ENCODE measurements at places on chromosomes 13 and 19.

- no peak for DNase-seq
Measured at GRCh38 chr19:1624458-1624857, 19.2 kb upstream of the UQCR11 start.

- no peak for DNase-seq
Measured at GRCh38 chr19:3389876-3390371, 23.5 kb downstream of the NFIC start.

GRCh38 chr13:20144141-20144850, 16.6 kb downstream of the GJA3 start:
- DNase-seq = no peak

DNA sequence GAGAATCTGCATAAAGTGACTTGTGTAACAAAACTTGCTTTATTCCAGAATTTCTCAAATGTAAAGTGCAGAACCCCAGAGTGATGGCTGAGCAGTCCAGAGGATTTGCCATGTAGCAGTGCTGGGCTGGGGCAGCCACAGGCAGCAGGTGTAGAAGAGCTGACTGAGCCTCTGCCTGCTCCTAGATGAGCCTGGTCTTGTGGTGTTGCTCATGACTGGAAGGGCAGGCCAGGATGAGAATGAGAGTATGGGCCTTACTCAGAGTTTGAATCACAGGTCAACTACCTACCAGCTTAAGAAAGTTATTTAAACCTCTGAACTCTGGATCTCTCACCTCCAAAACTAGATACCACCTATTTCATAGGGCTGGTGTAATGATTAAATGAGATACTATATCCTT, 2.9 kb upstream of the C13orf42 start:
- DNase-seq = no peak

GRCh38 chr13:110470272-110471009, 91.1 kb downstream of the RAB20 start:
- no peak for DNase-seq

DNA sequence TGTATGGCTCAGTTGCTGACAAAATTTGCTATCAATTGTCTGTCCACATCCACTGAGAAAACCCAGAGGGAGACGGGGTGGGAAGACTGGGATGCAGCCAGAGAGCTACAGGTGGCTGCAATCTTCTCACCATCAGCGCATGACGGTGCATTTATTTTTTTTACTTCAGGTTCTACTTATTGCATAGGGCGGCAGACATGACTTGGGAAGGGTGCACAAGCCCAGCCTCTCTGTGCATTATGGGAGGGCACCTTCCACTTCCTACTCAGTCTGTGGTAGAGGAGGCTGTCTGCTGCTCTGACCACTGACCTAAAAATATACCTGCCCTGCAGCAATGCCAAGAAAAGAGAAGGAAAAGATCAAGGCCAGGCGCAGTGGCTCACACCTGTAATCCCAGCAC, 73.1 kb downstream of the ABCC4 start:
- no peak for DNase-seq

GRCh38 chr13:47932950-47933923, 67.8 kb downstream of the SUCLA2 start:
- DNase-seq = no peak

GRCh38 chr13:41709511-41709910, 251.4 kb downstream of the VWA8 start:
- DNase-seq = no peak

GRCh38 chr13:106918557-106918860, 350.6 kb upstream of the ARGLU1 start:
- DNase-seq = no peak

DNA sequence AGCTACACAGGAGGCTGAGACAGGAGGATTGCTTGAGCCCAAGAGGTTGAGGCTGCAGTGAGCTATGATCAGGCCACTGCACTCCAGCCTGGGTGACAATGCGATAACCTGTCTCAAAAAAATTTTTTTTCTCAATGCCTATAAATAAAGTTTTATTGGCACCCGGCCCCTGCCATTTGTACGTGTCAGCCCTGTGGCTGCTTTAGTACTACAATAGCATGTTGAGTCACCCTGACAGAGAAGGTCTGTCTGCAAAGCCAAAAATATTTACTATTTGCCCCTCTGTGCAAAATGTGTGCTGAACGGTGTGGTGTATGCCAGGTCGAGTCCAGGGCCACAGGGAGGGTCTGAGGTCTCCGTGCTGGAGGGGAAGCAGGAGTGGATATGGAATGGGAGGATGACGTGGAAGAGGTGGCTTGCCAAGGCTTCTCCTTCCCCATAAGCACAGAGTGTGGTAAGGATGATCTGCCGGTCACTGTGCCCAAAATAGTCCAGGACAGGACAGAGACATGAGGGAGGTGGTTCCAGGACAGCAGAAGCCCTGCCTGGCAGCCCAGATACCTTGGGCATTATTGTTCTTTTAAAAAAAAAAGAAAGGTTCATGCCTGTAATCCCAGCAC, 10.0 kb downstream of the NMRK2 start:
- DNase-seq = no peak

GRCh38 chr19:34793565-34793964, 20.6 kb upstream of the ZNF599 start:
- DNase-seq = no peak

GRCh38 chr19:46617601-46618000, 7.3 kb downstream of the PTGIR start:
- no peak for DNase-seq

- DNase-seq = no peak
Measured at GRCh38 chr13:111584870-111585269, 264.4 kb downstream of the TEX29 start.

GRCh38 chr19:1363599-1363998, 20.1 kb upstream of the NDUFS7 start:
- no peak for DNase-seq

- no peak for DNase-seq
Measured at GRCh38 chr19:18558604-18559003, 934 bp downstream of the KXD1 start.

- no peak for DNase-seq
Measured at GRCh38 chr13:59780058-59780457, 383.7 kb downstream of the DIAPH3 start.

DNA sequence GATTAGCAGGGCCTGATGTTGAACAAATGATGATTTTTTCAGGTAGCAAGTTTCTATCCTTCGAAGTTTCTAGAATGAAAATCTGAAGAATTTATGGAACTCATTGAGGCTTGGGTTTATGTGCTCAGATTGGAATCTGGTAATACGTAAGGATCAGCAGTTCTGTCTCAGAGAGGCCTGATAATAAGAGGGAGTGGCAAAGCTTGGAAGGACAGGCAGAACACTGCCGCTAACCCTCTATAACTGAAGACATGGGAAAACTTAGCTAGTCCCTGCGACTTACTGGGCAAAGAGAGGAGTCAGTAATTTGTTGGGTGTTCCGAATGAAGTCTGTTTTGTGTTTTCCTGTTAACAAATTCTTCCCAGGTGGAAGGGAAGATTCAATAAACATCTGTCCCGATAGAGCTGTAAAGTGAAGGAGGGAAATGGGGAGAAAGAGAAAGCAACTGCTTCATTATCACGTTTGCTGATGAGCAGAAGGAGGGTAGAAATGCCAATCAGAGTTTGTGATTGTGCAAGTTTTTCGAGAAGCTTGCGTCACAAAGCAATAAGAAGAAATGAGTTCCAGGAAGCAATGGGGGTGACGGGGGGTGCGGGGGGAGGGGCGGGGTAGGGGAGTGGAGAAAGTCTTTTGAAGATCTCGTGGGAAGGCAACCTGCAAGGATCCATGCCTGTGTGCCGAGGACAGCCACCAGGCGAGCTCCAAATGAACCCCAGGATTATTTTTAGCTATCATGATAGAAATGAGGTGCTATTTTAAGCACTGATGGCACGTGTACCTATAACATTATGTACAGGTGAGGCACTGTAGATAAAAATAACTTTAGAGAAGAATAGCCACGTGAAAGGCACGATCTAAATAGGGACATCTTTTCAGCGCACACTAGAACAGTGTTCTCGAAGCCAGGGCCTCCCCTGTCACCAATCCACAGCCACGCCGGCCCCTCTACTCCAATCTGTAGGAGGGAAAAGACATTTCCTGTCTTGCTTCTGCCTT, 224.1 kb downstream of the FGF9 start:
- DNase-seq = no peak

GRCh38 chr19:50947123-50947522, 5.7 kb downstream of the KLK5 start:
- no peak for DNase-seq

- DNase-seq = no peak
Measured at GRCh38 chr19:29002336-29002735, 210.6 kb downstream of the UQCRFS1 start.

DNA sequence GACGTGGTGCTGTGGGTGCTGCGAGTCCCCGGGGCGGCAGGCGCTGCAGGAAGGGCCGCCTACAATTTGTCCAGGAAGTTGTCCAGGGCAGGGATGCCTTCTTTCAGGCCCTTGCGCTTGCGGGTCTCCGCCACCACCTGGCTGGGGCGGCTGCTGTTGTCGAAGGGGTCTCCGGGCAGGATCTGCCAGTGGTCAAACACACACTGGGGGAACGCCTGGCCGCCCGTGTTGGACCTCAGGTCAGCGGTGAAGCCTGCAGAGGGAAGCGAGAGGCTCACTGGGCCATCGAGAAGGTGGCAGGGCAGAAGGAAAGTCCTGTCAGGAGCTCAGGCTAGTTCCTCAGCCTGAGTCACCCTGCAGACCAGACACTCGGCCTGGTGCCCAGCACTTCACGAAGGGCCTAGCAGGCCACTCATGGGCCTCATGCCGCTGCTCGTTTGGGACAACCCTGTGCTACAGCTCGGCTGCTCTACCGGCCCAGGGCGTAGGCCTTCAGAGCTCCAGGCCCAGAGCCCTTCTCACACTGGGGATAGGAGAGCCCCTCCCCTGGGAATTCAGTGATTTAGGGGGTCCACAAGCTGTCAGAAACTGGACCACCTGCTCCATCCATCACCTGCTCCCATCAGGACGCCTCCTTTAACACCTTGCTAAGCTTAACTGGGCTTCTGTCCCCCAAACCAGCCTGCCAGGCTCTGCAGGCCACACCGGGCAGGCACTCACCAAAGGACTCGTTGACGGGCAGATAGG, 5.8 kb upstream of the DAPK3 start:
- DNase-seq = no peak

GRCh38 chr13:76792731-76793347, 93.4 kb downstream of the KCTD12 start:
- no peak for DNase-seq

DNA sequence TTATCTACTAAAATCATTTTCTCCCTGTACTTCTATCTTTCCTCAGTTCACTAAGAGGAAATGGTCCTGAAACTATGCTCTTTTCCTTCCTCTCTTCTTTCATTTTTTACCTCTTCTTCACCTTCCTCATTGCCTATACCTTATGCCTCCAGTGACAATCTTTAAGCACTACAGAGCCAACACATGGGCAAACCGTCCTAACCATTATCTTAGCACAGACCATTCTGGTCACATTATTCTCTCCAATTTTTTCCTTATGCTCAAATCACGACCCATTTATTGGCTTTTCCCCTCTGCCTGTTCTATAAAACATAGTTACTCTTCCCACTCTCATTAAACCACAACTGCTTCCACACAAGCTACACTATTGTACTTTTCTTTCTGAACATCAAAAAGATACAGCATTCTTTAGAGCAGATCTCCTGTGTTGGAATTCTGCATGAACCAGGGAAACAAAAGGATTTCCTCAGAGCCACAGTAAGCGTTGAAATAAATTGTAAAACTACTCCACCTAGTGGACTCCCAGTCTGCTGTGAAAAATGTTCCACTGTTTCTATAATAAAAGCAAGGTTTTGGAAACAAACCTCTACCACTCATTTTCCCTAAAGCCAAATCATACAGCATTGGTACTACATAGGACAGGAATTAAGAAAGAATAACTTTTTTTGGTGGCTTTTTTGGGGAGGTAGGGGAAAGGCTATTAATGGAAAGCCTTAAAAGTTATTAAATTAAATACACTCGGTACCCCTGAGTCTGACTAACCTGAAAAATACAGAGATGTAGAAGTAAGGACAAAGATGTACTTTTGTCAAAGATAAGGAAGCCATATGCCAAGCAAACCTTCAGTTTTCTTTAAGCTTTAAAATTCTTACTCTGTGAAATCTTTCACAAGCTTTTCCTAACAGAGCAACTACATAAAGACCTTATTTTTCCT, 19.5 kb downstream of the NUFIP1 start:
- DNase-seq = no peak

- DNase-seq = no peak
Measured at GRCh38 chr13:57418067-57418677, 213.4 kb upstream of the PCDH17 start.

- DNase-seq = no peak
Measured at GRCh38 chr13:113941571-113942191, 32.2 kb downstream of the C13orf46 start.

DNA sequence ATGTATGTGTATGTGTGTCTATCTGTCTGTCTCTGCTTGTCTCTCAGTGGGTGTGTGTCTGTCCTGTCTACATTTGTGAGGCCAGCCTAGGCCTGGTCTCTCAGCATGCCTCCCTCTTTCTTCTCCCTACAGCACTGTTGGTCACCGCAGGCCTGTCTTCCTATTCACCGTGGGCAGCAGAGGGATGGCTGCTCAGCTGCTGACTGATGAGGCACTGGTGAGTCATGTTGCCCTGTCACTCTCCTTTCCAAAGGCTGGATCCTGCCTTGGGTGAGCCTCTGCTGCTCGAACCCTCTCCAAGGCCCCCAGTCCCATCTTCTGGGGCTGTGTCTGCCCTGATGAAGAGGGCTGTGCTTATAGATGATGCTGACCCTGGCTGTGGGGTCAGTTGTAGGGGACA, 6.3 kb downstream of the ZNF71 start:
- no peak for DNase-seq

DNA sequence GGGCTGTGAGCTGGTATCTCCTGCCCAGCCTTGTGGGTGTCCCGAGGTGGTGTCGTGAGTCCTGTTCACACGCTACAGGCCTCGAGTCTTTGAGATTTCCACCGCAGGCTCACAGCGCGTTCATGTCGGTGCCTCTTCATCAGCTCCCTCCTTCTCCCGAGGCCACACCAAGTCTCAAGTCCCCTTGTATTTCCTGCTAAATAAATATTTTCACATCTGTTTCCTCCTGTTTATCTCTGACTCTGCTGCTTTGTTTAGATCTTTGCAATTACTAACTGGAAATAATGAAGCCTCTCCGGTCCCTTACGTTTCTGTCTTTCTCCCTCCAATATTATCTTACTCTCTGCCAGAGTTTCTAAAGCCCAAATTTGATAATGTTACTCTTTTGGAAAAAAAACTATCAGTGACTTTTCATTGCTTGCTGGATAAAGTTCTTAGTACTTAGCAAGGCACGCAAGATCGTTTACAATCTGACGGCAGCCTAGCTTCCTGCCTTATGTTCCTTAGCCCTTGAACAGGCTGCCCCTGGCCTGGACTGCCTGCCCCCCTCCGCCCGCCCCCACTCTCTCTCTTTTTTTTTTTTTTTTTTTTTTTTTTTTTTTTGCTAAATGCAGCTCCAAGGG, 130.5 kb upstream of the RNF113B start:
- no peak for DNase-seq

GRCh38 chr13:105336706-105337576, 1198.5 kb downstream of the EFNB2 start:
- DNase-seq = no peak

Data from BJ (cell line).